Activated CD8-positive, alpha-beta memory T cell treated with anti-CD3 and anti-CD28 coated beads, Interleukin-2, amount 10 ng/mL, durations not matched to agents 7 days and 5 days (primary cell): ENCODE measurements at places on chromosomes 16 and 17.

DNA sequence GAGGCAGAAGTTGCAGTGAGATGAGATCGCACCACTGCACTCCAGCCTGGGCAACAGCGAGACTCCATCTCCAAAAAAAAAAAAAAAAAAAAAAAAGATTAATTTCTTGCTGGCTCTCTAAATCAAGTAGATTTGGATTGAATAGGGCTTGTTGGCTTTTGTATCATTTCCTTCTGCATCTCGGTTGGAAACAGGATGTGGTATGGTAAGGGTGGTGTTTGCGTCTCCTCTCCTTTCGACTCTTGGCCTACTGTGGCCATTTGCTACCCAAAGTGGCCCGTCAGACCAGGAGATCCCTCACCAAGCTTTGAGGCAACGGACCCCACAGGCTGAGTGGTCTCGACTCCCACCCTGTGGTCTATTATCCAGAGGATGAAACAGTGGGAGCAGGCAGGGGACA is 168.0 kb upstream of the IRX3 start:
- no peaks in the 10 kb centered on the region for H3K36me3 ChIP-seq
- peaks cover 2% of the 10 kb centered on the region for H3K27me3 ChIP-seq
- no peak overlapping the region for H3K4me3 ChIP-seq
- H3K27ac ChIP-seq, result no peak overlapping the region

GRCh38 chr16:72815348-72816318 is 232.3 kb downstream of the ZFHX3 start:
- H3K4me1 ChIP-seq, result peaks cover 1% of the 10 kb centered on the region
- H3K27me3 ChIP-seq, result peaks cover 15% of the 10 kb centered on the region
- no peak overlapping the region for H3K27ac ChIP-seq

DNA sequence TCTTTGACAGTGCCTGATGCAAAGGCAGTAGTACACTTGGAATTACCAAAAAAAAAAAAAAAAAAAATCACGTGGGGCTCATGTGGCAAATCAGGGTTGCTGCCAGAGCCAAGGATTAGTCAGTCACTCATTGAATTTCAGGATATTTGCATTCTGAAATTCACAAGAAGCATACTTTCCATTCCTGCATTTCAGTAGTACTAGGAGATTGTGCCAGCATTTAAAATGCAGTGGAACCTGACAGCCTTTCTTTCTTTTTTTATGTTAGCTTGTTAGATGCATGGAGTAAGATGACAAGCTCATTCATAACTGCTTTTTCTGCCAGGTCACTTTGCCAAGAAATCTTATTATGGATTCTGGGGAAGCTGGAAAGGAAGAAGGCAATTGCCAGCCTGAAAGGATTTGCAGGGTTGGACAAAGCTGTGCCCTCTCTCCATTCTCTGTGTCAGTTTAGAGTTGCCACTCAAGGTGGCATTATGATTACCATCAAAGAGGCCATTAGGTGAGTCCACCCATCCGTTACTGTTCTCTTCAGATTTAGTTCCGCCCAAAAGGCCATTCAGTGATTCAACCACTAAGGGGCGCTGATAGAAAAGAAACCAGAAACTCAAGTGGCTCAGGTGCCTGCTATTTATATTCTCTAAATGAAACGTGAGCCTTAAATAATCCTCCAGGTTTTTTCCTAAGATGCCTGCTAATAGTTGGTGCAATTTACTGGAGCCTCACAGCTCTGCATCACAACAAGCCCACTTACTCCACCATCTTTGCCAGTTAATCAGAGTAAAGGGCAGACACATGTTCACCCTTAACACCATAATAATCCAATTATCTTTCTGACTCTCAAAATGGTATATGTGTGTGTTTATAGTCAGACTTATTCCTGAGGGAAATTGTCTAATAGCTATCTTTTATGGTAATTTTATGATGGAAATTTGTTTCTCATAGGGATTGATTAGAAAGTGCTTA is 59.0 kb downstream of the TANGO6 start:
- no peak overlapping the region for H3K27ac ChIP-seq
- H3K4me3 ChIP-seq, result no peak overlapping the region
- no peaks in the 10 kb centered on the region for H3K4me1 ChIP-seq
- peak; percentile 45 for DNase-seq

DNA sequence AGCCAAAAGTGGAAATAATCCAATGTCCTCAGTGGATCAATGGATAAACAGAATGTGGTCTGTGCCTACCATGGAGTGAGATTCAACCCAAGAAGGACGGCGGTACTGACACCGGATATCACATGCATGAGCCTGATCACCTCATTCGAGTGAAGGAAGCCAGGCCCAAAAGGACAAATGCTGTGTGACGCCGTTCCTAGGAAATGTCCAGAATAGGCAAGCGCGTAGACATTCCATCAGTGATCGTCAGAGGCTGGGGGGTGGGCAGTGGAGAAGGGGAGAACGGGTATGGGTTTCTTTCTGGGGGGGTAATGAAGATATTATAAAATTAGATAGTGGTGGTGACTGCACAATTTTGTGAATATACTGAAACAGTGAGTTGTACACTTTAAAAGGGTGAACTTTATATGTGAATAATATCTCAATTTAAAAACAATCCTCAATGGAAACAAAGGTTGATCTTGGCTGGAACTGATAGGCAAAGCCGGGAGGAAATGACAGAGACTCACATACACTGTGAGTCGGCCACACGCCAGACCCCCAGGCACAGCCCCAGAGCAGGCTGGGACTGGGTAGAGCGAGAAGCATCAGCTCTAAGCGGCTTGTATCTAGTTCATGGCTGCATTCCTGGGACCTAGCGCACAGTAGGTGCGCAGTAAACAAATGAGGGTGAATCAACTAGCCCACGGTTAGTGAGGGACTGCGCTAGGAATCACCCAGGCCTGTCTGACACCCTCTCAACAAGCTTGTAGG is 3.5 kb downstream of the DBNDD1 start:
- no peaks in the 10 kb centered on the region for H3K36me3 ChIP-seq
- H3K4me3 ChIP-seq, result no peak overlapping the region
- no peak overlapping the region for H3K27ac ChIP-seq
- DNase-seq, result no peak

- no peak overlapping the region for H3K4me3 ChIP-seq
- no peaks in the 10 kb centered on the region for H3K4me1 ChIP-seq
- H3K27me3 ChIP-seq, result no peaks in the 10 kb centered on the region
- H3K36me3 ChIP-seq, result no peaks in the 10 kb centered on the region
- no peak for DNase-seq
These were observed 119.5 kb downstream of the C16orf78 start for GRCh38 chr16:49492896-49493626.

GRCh38 chr16:86865851-86866662 is 287.7 kb downstream of the FOXL1 start:
- no peaks in the 10 kb centered on the region for H3K27me3 ChIP-seq
- H3K36me3 ChIP-seq, result no peaks in the 10 kb centered on the region
- DNase-seq, result no peak
- no peaks in the 10 kb centered on the region for H3K4me1 ChIP-seq

- DNase-seq, result no peak
- H3K36me3 ChIP-seq, result peaks cover 19% of the 10 kb centered on the region
These were observed 13.5 kb downstream of the PSMD7 start for GRCh38 chr16:74309789-74310781.

DNA sequence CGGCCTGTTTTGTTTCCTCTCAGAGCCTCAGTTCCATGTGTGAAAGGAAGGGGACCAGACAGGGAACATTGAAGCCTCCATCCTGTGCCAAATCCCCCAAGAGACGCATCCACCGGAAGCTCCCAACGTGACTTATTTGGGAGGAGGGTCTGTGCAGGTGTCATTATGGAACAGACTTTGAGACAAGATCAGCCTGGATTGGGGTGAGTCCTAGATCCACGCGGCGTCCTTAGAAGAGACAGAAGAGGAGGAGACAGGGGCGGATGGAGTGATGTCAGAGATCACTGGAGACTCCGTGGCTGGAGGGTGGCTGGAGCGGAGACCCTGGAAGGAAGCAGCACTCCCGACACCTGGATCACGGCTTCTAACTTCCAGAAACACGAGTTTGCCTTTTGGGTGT is 80.0 kb downstream of the KLHDC4 start:
- DNase-seq, result no peak
- peaks cover 8% of the 10 kb centered on the region for H3K4me1 ChIP-seq
- H3K27ac ChIP-seq, result no peak overlapping the region
- H3K27me3 ChIP-seq, result no peaks in the 10 kb centered on the region

- no peak for DNase-seq
- peaks cover 28% of the 10 kb centered on the region for H3K4me1 ChIP-seq
- no peak overlapping the region for H3K4me3 ChIP-seq
These were observed 42.0 kb downstream of the CDK5R1 start for GRCh38 chr17:32528825-32529224.

DNA sequence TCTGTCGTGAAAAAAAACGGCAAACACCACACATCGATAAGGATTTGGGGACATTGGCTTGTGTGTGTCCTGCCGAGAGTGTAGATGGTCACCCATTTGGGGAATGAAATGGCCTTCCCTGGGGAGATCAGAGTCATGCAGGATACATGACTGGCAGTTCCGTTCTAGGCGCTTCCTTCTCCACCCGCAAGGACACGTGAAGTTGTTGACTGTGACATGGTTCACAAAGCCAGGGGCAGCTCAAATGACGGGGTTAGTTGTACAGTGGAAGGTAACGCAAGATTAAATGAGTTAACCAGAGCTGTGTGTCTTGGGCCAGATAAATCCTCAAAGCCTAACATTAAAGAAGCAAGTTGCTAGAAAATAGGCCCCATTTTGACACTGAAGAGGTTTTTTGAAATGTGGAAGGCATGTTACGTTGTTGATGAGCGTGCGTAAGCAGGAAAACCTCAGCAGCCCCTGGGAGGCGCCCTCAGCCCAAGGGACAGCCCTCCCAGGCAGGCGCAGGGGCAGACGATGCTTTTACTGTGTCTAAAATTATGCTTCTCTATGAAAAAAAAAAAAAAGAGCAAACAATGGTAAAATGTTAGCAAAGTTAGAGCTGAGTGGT is 35.9 kb upstream of the CHMP6 start:
- no peak overlapping the region for H3K4me3 ChIP-seq
- peaks cover 10% of the 10 kb centered on the region for H3K4me1 ChIP-seq
- H3K27me3 ChIP-seq, result no peaks in the 10 kb centered on the region
- peaks cover 14% of the 10 kb centered on the region for H3K36me3 ChIP-seq
- H3K27ac ChIP-seq, result peak overlapping the region; percentile 26
- DNase-seq, result no peak

- H3K27me3 ChIP-seq, result no peaks in the 10 kb centered on the region
- DNase-seq, result no peak
- H3K4me3 ChIP-seq, result no peak overlapping the region
- no peaks in the 10 kb centered on the region for H3K36me3 ChIP-seq
These were observed 25.3 kb downstream of the G6PC3 start for GRCh38 chr17:44095647-44096496.

- peak overlapping the region; percentile 68 for H3K4me3 ChIP-seq
- no peaks in the 10 kb centered on the region for H3K27me3 ChIP-seq
- peak overlapping the region; percentile 91 for H3K27ac ChIP-seq
- no peaks in the 10 kb centered on the region for H3K36me3 ChIP-seq
These were observed 42.8 kb upstream of the GSE1 start for GRCh38 chr16:85570213-85570734.

GRCh38 chr17:17507465-17508011 is 11.3 kb upstream of the RASD1 start:
- H3K4me3 ChIP-seq, result no peak overlapping the region
- no peaks in the 10 kb centered on the region for H3K27me3 ChIP-seq
- DNase-seq, result no peak
- H3K36me3 ChIP-seq, result no peaks in the 10 kb centered on the region

GRCh38 chr16:49419006-49419405 is 45.4 kb downstream of the C16orf78 start:
- no peaks in the 10 kb centered on the region for H3K27me3 ChIP-seq
- no peak overlapping the region for H3K4me3 ChIP-seq
- peaks cover 10% of the 10 kb centered on the region for H3K4me1 ChIP-seq
- no peak overlapping the region for H3K27ac ChIP-seq
- no peak for DNase-seq

DNA sequence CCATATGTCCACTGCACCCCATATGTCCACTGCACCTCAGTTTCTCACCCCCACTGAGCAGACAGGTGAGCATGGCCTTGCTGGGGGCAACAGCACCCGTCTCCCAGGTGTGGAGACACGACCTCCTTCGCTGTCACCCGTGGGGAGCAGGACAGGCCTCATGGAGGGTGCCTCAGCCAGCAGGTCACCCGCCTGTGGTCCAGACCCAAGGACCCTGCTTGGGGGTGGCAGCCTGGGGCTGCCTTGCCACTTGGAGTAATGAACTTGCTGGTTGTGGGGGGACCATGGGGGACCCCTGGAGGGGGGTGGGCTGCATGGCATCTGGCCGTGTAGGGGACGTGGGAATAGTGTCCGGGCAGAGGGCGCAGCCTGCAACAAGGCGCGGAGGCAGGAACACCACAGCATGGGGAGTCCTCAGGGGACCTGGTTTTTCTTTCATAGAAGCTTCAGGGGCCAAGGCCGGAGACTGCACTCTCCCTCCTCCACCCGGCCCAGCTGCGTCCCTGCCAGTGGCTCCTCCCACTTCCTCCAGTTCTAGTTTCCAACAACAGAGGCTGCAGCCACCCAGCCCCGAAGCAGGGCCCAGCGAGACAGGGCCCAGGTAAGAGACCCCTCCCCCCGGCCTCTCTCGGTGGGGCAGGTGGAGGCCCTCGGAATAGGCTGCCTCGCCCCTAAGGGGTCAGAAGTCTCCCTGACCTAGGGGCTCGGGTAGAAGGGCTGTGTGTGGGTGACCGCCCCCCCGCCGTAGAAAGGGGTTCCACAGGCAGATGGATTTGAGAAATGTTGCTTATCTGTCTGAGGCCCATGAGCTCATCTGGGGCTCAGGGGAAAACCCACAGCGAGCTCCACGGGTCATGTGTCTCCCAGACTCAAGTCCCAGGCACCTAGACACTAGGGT is at the start of gene NHLRC4:
Gene NHLRC4 (plus strand): TSS at position 531 of the 898 bp plus-strand sequence. CDS start 1,043 bp downstream, outside the sequence.
- peaks cover 23% of the 10 kb centered on the region for H3K4me1 ChIP-seq
- peak; percentile 79 for DNase-seq
- peak within 1 kb of the TSS; percentile 68 for H3K27ac ChIP-seq
- no peaks in the 10 kb centered on the region for H3K36me3 ChIP-seq

GRCh38 chr17:36183001-36183971 is 6.8 kb upstream of the TBC1D3B start:
- peak overlapping the region; percentile 80 for H3K4me3 ChIP-seq
- peak overlapping the region; percentile 92 for H3K27ac ChIP-seq
- H3K27me3 ChIP-seq, result peaks cover 12% of the 10 kb centered on the region
- peaks cover 7% of the 10 kb centered on the region for H3K36me3 ChIP-seq

- DNase-seq, result no peak
- H3K27ac ChIP-seq, result no peak overlapping the region
- no peaks in the 10 kb centered on the region for H3K27me3 ChIP-seq
- H3K36me3 ChIP-seq, result no peaks in the 10 kb centered on the region
- no peak overlapping the region for H3K4me3 ChIP-seq
These were observed 211.6 kb upstream of the SDK2 start for GRCh38 chr17:73855720-73856333.

DNA sequence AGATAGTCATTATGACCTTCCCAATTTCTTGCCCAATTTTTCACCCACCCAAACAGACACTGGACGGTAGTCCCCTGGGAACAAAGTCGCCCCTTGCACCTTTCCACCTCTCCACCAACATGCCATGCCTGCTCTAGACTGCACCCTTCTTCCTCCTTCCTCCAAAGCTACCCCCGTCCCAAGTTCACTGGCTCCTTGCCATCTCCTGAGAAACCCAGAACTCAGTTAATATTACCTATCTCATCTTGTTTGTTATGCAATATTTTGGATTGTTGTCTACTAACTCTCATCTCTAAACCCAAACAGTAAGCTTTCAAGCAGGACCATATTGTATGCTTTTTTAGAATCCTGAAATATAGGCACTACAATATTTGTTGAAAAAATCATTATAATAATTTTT is 63.3 kb downstream of the USP31 start:
- H3K36me3 ChIP-seq, result peaks cover 7% of the 10 kb centered on the region
- no peak overlapping the region for H3K27ac ChIP-seq
- H3K27me3 ChIP-seq, result no peaks in the 10 kb centered on the region
- no peak overlapping the region for H3K4me3 ChIP-seq
- H3K4me1 ChIP-seq, result no peaks in the 10 kb centered on the region

- no peak overlapping the region for H3K27ac ChIP-seq
- DNase-seq, result no peak
- no peaks in the 10 kb centered on the region for H3K4me1 ChIP-seq
- H3K4me3 ChIP-seq, result no peak overlapping the region
These were observed 85.7 kb downstream of the MGAT5B start for GRCh38 chr17:76953946-76954345.
